GM23248 (cell line): ENCODE measurements at places on chromosomes 5 and 9. TPM values are rescaled to one million over a fixed set of nuclear protein-coding genes. Genes with fewer than 3 reads are reported as not detected.

The CDH6 gene
- polyA plus RNA-seq, result 4.1 and 4.2 TPM in 2 replicates

The ANAPC2 gene
- polyA plus RNA-seq, result 12.0 and 13.6 TPM in 2 replicates

The IER5L gene
- 4.0 and 4.3 TPM in 2 replicates for polyA plus RNA-seq

The MARCOL gene
- not detected in 2 replicates for polyA plus RNA-seq

The PCDHGC3 gene
- 74.4 and 77.4 TPM in 2 replicates for polyA plus RNA-seq

The BRINP1 gene
- 6.0 and 6.2 TPM in 2 replicates for polyA plus RNA-seq

The S1PR3 gene
- polyA plus RNA-seq, result 11.8 and 11.9 TPM in 2 replicates

The CA9 gene
- 2.3 and 2.7 TPM in 2 replicates for polyA plus RNA-seq

The FST gene
- 56.0 and 85.0 TPM in 2 replicates for polyA plus RNA-seq

The IL4 gene
- polyA plus RNA-seq, result 0.34 TPM in 1 of 2 replicates, not detected in the other

The POU5F2 gene
- polyA plus RNA-seq, result 0.08 and 0.16 TPM in 2 replicates

The HMMR gene
- 16.4 and 16.8 TPM in 2 replicates for polyA plus RNA-seq

The FAM114A2 gene
- polyA plus RNA-seq, result 25.3 and 27.0 TPM in 2 replicates

The ECSCR gene
- 0.41 and 0.49 TPM in 2 replicates for polyA plus RNA-seq

The PCDHA1 gene
- not detected in 2 replicates for polyA plus RNA-seq

The OLFM1 gene
- 31.4 TPM in 2 replicates for polyA plus RNA-seq

The QRFP gene
- 0.18 and 0.53 TPM in 2 replicates for polyA plus RNA-seq

The CD72 gene
- polyA plus RNA-seq, result 1.6 and 1.9 TPM in 2 replicates

The ANKRD34B gene
- polyA plus RNA-seq, result not detected in 2 replicates

The GFPT2 gene
- 71.0 and 75.3 TPM in 2 replicates for polyA plus RNA-seq

The BAG1 gene
- polyA plus RNA-seq, result 48.7 and 49.7 TPM in 2 replicates

The IL13 gene
- polyA plus RNA-seq, result not detected in 2 replicates

The LIX1 gene
- 0.05 TPM in 1 of 2 replicates, not detected in the other for polyA plus RNA-seq

The CYLC2 gene
- polyA plus RNA-seq, result not detected in 2 replicates

The ACOT12 gene
- polyA plus RNA-seq, result not detected in 2 replicates

The PCDHB5 gene
- polyA plus RNA-seq, result 0.05 TPM in 1 of 2 replicates, not detected in the other

The PCDHA13 gene
- not detected in 2 replicates for polyA plus RNA-seq

The GFI1B gene
- not detected in 2 replicates for polyA plus RNA-seq
